Substantia nigra (tissue), 51 donors: ENCODE measurements at places on chromosomes 13 and 19.

DNA sequence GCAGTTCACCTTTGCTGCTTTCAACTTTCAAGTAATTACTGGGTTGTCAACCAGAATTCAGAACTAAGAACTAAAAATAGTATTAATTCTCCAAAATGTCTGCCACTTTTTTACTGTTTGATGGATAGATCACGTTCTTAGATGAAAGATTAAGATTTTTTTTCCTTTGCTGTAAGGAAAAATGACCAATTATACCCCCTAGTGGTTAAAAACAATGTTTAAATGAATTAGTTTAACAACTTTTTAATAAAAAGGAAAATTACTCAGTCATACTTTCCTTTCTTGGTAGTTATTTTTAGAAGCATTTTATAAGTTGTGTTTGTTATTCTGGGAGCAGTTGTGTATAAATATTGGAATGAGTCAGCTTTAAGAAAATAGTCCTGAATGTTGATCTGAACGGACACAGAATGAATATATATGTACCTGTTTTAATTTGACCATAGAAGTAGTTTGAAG, 4.6 kb downstream of the TM9SF2 start:
- DNase-seq: no peak

DNA sequence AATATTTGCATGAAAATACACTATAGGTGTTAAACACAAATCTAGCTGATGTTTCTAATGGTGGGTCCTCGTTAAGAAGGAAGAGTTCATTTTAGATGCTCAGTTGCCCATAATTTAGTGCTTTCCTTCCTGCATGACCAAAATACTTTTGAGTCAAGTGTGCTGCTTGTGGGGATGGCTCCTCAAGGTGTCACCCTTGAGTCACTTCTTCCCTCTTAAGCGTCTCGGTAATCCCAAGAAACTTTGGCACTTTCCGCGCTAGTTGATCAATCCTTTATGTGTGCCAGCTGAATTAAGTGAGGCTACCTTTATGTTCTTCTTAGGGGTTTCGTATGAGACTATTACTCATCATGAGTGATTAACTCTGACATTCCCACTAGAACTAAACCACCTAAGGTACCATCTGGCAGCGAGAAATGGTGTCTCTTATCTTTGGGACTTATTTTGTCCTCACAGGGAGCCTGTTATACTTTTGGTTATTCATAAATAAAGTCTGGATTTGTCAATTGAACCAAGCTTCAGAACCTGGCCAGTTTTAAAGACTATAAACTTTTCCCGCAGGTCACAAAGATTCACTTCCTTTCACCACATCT, 106.8 kb downstream of the NHLRC3 start:
- peak; percentile 3 for DNase-seq

- DNase-seq: no peak
These were observed 10.9 kb upstream of the TLE5 start for GRCh38 chr19:3073159-3073563.

DNA sequence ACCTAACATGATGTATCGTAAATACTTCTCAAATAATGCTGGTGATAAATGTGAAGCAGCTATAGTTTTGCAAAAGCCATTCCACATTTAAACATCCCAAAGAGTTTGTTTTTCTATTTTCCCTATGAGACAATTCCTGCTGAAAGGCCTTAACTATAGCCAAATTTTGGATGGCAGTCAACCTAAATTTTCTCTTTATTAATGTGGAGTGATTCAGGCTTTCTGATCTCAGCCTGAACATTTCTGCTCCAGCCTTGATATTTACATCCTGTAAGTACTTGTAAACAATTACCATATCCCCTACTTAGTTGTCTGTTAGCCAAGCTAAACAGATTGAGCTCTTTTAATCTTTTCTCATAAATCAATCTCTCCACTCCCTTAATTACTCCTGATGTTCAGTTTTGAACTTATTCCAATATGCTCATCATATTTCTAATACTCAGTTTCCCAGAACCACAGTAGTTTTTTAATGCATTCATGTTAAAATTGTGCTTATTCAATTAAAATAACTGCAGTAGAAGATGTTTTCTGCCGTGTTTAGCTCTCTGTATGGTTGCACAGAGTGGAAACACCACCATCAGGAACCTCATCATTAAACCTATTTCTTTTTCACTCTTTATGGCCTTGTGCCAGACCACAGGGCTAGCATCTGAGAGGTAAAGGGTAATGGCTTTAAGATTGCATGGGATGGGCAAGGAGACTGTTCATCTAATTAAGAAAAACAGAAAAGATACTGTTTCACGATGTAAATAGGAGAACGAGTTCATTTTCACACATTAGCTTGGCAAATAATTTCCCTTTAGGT, 1235.2 kb upstream of the SLC10A2 start:
- DNase-seq: no peak

- no peak for DNase-seq
These were observed 1651.3 kb downstream of the SLITRK5 start for GRCh38 chr13:89322466-89322865.

- DNase-seq: no peak
These were observed 37.3 kb downstream of the KL start for GRCh38 chr13:33053397-33054066.
